ENCODE measurements at places on chromosomes 7 and 10.

GRCh38 chr10:93753621-93754250, 4.0 kb upstream of the LGI1 start:
- DNase-seq = no peak

- no peak for DNase-seq
These were observed 140.2 kb downstream of the AUTS2 start for GRCh38 chr7:69738396-69738951.

DNA sequence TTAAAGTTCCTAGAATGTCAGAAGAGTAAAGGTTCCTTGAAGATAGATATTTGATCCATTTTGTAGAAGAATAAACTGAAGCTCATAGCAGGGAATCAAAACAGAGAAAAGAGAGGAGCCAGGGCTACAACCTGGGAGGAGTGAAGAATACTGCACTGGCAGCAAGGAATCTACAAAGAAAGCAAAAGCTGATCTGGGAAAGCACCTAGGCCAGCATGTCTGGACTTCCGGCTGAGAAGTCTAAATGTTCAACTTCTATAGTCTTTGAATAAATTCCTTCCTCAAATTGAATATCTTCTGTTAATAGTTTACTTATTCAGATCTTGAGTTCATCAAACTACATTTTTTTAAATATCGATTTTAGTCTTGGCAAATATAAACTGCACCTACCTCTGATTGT, 78.2 kb downstream of the VPS41 start:
- no peak for DNase-seq

DNA sequence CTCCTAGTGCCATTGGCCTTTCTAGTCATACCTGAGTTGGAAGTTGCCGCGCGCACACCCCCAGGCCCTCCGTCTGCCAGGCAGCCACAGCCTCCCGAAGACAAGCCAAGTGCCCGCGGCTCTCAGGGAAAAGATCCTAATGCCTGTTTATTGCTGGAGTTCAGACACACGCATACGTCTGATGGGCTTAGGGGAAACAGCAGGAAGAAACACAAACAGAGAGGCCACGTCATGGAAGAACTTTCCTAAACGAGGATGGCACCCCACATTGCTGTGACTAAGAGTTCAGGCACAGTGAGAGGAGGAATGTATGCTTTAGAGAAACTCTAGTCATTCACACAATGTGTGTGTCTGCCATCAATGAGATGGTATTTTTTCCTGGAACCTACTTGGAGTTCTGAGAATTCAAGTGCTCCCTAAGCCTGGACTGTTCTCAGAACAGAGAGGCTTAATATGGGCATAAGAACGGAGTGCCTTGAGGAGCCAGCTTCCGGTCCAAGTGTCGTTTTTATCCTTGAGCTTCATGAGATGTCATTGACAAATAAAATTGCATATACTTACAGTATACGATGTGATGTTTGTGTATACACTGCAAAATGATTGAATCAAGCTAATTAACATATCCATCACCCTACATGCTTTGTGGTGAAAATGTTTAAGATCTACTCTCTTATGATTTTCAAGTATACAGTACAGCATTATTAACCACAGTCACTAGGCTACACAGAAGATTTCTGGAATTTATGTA, 11.6 kb upstream of the RBP3 start:
- DNase-seq = no peak

- DNase-seq = no peak
These were observed 313.9 kb downstream of the BMPER start for GRCh38 chr7:34219153-34219718.

- no peak for DNase-seq
These were observed 1169.9 kb downstream of the TYW1 start for GRCh38 chr7:68166525-68166924.

GRCh38 chr10:102421507-102421756, 796 bp downstream of the FBXL15 start:
- no peak for DNase-seq

DNA sequence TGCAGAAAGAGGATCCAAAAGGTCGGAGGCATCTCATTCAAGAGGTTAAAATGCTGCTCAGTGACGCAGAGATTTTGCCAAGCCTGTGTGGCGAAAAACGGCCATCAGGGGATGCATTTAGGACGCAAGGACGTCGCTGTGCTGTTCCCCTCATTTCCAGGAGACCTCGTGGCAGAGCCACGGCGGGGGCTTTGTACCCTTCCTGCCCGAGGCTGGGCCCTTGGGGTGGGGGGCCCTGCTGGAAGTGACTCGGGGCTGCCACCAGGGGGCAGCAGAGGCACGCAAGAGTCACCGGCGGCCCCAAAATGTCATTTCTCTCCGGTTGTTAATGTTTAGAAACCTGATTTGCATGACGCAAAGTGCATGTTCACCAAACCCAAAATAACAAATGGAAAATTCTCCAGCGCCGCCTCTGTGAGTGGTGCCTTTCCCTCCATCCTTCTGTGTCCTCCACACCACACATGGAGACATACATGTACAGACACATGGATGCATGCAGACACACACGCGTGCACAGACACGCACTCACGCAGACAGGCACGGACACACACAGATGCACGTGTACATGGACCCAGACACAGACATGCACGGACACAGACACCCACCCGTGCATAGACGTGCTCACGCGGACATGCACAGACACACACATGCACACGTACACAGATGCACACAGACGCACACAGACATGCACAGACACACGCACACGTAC, 51.0 kb upstream of the NKX6-2 start:
- peak; percentile 53 for DNase-seq

GRCh38 chr10:69074532-69074931, 13.4 kb upstream of the SRGN start:
- no peak for DNase-seq

GRCh38 chr10:95260397-95260881, 30.4 kb downstream of the PDLIM1 start:
- DNase-seq = no peak

GRCh38 chr7:133054162-133054840, 27.6 kb downstream of the CHCHD3 start:
- DNase-seq = no peak

DNA sequence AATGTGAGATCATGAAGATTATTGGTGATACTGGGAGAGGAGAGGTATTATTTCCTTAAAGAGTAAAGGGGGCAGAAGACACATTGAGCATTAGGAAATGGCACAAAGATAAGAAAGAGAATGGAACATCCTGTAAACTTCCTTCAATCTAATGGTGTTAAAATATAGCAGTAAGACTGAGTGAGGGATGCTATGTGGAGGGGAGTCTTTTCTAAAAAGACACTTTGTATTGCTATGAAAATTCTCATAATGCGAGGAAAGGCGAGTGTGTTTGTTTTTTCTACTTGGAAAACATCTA, 405.2 kb downstream of the ARL4A start:
- DNase-seq = no peak

- DNase-seq = no peak
These were observed 9.6 kb downstream of the ETV1 start for GRCh38 chr7:13979671-13980435.

DNA sequence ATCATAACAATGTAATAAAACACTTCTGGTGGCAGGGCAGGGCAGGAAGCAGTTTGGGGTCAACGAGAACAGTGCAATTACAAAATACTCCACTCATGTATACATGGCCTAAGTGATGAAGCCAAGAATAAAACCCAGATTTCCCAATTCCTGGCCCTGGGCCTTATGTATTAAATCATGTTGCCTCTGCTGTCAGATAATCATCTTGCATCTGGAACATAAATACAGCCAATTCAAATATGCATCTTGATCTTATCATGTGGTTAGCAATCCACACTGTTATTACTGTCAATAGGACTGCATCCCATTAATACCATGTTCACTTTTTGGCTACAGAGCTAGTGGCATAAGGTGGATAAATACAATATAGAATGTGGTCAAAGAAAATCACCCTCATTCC, 186.5 kb upstream of the SLC25A13 start:
- no peak for DNase-seq

GRCh38 chr7:90736968-90737939, 141.1 kb downstream of the CDK14 start:
- no peak for DNase-seq

DNA sequence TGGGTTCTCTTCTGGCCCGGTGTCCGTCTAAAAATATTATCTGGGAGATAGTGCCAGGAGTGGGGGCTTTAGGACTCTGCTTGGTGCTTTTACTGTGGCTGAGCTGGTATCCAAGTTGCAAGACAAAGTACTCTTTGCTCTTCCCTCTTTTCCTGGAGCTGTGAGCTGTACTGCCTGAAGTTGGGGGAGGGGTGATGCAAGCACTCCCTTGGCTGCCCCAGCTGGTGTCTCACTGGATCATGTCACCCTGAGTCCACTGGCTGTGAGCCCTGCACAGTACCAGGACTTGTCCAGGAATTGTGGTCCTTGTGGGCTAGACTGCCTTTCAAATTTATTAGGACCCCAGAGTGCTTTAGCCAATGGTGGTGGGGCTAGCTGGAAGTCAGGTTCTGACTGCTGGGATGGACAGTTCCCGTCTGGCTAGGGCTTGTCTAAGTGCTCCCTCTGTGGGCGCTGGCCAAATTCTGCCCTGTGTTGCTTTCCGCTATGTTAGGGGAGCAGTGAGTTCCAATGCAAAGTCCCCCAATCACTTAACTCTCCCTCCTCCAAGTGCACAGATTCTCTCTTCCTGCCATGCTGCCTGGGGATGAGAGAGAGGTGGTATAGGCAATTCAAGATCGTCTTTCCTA, 13.1 kb downstream of the CC2D2B start:
- no peak for DNase-seq

DNA sequence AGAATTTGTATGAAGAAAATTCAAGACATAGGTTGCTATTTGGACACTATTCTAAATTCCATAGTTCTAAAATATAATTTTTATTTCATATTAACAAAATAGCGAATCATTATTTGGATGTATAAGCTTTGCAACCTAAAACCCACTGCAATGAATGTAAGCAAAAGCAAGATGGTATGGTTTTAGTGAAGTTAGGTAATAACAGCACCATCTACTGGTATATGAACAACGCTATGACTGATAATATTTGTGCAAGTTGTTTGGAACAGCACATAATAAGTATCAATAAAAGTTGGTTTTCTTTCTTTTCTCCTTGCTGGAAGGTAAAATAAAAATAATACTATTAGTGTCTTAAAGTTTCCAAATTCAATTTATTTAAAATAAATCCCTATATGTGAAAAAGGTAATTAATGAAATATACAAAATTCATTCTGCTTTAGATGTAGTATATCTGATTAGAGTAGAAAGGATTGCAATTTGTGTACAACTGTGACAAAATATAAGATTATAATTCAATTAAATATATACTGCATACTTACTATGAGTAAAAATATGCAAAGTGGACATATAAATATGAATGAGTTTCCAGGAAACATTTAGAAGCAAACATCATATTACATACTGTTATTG, 79.0 kb upstream of the LSM8 start:
- DNase-seq = no peak

- DNase-seq = no peak
These were observed 41.5 kb upstream of the SLC39A12 start for GRCh38 chr10:17910125-17910789.

- DNase-seq = no peak
These were observed 38.2 kb downstream of the GBX1 start for GRCh38 chr7:151129117-151129959.

DNA sequence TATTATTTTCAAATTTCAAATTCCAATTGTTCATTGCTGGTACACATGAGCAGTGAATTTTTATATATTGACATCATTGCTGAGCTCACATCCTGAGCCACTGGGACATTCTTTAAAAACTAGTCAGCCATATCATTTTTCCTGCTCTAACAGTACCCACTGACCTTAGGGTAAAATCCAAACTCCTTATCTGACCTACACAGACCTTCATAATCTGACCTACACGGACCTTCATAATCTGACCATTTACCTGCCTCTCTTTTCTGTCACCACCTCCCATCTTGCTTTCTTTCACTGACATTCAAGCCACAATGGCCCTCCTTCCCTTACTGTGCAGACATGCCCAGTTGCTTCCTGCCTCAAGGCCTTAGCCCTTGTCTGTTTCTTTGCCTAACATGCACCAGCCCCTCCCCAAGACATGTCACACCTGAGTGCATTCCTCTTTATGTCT, 16.1 kb upstream of the CUZD1 start:
- DNase-seq = no peak

GRCh38 chr10:36500266-36500665, 625.1 kb upstream of the ANKRD30A start:
- DNase-seq = no peak

- DNase-seq = no peak
These were observed 57.7 kb upstream of the RHOBTB1 start for GRCh38 chr10:61001731-61002122.

GRCh38 chr10:1532636-1533035, 204.7 kb downstream of the ADARB2 start:
- DNase-seq = no peak

DNA sequence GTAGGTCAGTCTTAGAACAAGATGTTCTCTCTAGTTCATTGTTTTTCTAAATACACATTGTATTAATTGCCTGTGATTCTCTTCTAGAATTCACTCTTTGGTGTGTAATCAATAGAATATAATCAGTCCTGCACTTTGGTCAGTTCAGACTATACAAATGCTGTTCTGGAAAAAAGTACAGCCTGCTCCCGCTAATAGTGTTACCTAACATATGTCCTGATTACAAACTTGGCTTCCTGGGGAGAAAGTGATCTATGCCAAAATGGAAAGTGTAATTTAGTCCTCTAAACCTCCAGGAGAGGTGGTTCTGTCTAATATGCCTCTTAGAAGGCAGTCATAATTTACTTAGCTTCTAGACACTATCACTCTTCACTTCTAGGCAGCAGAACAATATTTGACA, 215.5 kb downstream of the SEMA3D start:
- DNase-seq = no peak

DNA sequence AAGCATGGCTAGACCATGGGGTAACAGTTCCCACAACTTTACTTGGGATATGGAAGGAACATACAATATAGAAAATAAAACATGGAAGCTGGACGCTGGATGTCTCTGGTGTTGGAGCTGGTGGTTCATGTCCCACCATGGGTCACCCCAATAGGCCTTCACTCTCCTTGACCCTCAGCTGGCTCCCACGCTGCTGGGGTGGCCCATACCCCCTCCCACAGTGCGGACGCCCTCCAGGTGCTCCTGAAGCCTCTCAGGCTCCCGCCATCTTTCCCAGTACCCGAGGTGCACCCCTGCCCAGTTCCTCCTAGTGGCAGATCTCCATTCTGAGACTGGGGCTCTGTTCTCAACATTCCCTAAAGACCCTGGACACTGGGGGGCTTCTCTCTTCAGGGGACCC, 5.8 kb upstream of the CPA1 start:
- DNase-seq = no peak

DNA sequence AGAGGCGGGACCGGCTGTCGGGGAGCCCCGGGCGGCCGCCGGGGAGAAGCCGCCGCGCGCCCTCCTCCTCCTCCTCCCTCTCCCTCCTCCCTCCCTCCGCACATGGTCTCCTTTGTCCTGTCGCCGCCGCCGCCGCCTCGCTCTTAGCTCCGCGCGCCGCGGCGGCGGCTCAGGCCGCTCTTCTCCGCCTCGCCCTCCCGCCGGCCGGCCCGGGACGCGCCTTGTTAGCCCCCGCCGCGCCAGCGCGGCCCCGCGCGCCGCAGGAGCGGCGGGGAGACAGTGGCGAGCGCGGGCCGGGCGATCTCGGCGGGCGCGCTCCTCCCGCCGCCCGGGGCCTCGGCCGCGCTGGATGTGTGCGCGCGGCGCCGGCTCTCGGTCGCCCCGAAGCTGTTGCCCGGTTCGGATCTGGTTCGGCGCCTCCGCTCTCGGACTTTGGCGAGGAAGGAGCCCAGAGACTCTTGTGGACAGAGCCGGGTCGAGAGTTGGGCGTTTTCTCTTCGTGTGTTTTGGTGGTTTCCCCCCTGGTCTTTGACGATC, 437.4 kb upstream of the GALNT17 start:
- no peak for DNase-seq

GRCh38 chr10:8102708-8103401, 48.4 kb downstream of the GATA3 start:
- DNase-seq = no peak

- no peak for DNase-seq
These were observed 18.5 kb upstream of the SERPINE1 start for GRCh38 chr7:101108330-101108857.
